ENCODE measurements at places on chromosomes 7 and 10. TPM values are rescaled to one million over a fixed set of nuclear protein-coding genes. Genes with fewer than 3 reads are reported as not detected.

DNA sequence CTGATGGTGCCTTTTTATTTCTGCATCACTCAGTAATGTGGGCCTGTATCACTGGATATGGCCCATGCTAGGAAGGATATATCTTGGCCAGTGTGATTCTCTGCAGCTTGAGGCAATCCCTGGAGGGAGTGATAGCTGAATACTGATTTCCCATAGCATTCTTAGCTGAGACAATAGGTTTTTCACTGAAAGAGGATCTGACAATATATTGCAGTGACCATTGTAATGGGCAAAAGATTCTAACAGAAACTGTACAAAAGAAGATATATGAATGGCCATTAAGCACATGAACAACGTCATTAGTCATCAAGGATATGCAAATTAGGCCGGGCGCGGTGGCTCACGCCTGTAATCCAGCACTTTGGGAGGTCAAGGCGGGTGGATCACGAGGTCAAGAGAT lies 117.8 kb downstream of the KAT6B start:
- DNase-seq = no peak

DNA sequence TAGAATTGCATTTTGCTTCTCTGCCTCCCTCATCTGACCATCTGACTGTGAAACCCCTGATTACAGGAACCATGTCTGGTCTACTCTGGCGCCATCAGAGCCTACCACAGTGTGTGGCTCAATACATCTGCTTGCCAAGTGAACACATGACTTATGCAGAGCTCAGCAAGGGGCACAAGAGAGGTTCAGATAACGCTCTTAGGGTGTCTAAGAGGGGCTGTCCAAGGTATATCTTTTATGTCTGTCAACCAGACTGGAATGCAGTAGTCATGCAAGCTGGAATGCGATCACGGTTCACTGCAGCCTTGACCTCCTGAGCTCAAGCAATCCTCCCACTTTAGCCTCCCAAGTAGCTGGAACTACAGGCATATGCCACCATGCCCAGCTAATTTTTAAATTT lies 10.3 kb upstream of the RRP12 start:
- peak; percentile 37 for DNase-seq

- DNase-seq = no peak
These were observed 6.5 kb downstream of the VPS41 start for GRCh38 chr7:38902449-38902848.

GRCh38 chr10:18860186-18860585 lies 188.4 kb upstream of the MALRD1 start:
- no peak for DNase-seq

DNA sequence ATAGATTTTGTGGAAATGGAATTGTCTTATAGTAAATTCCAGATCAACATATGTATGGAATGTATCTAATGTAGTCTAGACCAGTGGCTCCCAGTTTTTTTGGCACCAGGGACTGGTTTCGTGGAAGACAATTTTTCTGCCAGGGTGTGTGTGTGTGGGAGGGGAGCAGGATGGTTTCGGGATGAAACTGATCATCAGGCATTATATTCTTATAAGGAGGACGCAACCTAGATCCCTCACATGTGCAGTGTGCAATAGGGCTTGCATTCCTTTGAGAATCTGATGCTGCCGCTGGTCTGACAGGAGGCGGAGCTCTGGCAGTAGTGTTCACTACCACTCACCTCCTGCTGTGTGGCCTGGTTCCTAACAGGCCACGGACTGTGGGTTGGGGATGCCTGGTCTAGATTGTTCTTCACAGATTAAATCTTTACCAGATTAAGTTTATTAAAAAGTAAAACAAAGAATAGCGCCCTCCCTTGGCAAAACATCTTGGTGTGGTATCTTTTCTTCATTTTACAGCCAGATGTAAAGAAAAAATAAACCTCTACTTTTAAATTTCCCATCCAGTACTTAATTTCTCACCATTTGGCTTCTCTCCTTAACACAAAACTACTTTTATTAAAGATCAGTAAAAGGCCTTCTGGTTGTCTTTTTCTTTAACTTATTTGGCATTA lies 48.4 kb downstream of the SEPTIN7 start:
- DNase-seq = peak; percentile 20

DNA sequence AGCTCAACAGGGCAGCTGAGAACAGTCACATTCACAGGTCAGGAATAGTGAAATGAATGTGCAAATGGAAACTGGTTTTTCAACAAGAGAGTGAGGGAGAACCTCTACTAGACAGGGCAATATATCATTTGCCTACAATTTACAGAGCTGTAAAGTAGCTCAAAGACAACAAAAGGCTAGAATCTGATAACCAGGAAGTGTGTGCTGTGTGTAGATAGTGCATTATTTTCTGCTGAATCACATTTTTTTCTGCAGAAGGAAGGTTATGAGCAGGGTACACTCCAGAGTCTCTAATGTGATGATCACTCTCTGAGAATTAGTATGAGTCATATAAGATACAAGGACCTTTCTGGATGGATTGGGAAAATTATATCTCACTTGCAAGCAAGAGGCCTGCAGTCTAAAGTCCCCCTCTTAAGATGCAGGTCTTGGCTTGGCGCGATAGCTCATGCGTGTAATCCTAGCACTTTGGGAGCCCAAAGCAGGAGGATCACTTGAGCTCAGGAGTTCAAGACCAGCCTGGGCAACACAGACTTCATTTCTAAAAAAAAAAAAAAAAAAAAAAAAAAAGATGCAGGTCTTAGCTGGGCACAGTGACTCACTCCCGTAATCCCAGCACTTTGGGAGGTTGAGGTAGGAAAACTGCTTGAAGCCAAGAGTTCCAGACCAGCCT lies 59.9 kb upstream of the COBL start:
- DNase-seq = no peak

DNA sequence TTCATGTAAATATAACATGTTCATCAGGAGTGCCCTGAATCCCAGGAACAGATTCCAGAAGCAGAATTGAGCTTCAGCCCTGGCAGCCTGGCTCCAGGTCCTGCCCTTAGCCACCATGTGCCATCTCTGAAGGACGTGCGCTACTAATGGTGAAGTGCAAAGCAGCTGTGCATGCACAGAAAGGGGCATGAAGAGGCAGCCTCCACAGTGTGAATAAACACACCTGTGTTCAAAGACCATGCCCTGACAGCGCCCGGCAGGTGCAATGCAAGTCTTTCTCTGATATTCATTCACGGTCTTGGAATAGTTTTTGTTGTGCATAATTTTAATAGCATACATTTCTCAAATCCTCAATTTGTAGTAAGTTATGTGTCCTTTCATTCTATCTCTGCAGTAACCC lies 250.4 kb upstream of the TCERG1L start:
- no peak for DNase-seq

DNA sequence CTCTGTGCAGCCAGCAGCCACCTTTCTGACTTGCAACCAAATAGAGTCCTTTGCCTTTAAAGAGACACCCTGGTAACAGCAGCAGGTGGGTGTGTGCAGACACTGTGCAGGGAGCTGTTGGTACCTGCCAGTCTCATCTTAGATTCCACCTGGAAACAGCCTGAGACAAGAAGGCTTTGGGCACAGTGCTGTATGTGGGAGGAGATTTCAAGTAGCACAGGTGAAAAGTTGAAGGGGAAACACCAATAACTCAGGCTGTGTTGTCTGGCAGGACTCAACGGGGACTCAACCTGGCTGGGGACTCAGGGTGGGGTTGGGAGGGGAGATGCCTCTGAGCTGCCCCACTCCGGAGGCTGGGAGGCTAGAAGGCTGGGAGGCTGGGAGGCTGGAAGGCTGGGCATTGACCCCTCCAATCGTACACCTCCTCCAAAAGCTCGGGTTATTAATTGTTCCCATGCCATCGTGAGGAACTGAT lies 6.7 kb downstream of the CPXM2 start:
- no peak for DNase-seq

DNA sequence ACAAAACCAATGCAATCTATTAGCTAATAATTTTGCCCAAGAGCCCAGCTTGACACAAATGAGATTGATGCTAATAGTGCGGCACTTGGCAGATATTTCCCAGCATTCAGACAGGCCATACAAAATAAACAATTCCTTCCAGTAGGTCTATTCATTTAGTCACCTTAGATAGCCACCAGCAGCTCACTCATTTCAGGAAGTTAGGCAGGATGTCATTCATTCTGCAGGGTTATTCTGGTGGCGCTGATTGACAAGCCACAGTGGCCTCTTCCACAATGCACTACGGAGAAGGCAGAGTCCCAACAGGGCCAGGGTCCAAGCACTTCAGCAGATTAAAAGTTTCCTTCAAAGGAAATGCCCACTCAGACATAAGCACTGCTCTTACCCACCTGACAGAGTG lies 55.8 kb downstream of the PIK3AP1 start:
- no peak for DNase-seq

- DNase-seq = no peak
These were observed 98.9 kb upstream of the GLCCI1 start for GRCh38 chr7:7869651-7870050.

DNA sequence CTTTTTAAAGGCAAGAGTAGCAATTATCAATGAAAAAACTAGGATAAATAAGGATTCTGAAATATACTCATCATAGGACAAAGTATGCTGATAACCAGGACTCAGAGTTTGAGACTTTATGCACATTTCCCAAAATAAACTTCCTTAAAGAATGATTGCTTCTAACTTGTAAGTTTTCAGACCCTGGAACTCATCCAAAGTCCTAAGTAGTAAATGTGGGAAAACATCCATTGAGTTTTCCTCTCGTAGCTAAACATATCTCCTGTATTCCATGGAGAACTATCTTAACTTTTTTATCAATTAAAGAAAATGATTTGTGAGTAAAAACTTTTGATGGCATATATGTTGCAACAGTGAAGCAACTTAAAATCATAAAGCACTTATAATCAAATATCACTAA lies 285.2 kb upstream of the KLF6 start:
- no peak for DNase-seq

GRCh38 chr7:82511542-82511941 lies 68.0 kb upstream of the CACNA2D1 start:
- no peak for DNase-seq

DNA sequence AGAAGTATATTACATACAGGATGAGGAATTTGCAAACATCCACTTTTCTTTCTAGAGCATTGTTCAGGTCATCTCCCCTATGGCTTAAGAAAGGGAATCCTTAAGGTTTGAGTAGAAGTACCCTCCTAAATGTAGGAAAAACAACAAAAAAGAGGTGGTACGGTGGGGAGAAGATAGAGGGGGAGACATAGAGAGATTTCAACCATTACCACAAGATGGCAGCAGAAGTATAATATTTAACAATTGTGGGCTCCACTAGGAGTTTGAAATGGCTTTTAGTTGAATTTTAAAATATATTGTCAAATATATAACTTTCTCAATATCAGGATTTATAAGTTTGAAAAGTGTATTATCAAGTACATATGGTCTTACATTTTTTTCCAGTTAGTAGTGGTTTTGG lies 72.7 kb upstream of the PRKG1 start:
- no peak for DNase-seq

GRCh38 chr10:86856156-86856555 lies 99.7 kb downstream of the BMPR1A start:
- no peak for DNase-seq

GRCh38 chr10:4766454-4766853 lies 59.6 kb upstream of the AKR1E2 start:
- DNase-seq = peak; percentile 18

- no peak for DNase-seq
These were observed 646.9 kb downstream of the SORCS3 start for GRCh38 chr10:105288026-105288425.

DNA sequence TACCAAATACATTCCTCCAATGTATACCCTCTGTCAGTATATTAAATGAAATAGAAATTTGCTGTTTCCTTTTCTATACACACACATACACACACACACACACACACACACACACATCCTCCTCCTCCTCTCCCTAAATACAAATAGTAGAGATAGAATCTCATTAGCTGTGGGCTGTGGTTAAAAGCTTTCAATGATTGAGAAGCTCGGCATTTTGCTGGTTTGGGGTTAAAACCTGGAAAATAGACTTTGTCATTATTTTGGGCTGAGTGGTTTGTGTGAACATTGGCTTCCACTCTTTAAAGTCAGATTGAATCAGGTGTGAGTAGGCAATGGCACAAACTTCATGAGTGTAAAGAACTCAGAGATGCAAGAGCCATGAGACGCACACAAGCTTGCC lies 596.0 kb downstream of the XPNPEP1 start:
- DNase-seq = no peak

GRCh38 chr7:113491305-113491704 lies 373.0 kb upstream of the SMIM30 start:
- DNase-seq = no peak

DNA sequence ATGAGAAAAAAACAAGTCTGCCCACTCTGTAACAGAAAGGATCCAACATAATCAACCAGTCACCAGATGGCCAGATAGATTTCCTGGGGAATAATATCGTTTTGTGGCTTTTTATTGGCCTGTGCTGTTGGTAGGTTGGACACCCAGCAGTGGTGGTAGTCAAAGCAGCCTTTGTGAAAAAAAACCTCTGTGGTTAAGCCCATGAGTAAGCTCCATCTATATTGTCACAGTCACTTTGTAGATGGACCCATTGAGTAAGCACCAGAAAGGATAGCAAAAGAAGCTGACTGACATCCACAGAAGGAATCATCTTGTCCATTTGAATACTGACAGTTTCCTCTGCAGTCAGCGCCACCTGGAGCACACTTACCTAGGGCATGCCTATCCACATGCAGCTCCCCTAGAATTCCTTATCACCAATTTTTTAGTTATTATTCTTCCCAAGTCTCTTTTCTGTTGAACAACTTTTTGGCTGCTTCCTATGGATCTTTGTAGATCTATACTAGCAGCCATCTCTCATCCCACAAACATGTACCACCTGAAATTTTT lies 96.9 kb downstream of the IQUB start:
- DNase-seq = no peak

DNA sequence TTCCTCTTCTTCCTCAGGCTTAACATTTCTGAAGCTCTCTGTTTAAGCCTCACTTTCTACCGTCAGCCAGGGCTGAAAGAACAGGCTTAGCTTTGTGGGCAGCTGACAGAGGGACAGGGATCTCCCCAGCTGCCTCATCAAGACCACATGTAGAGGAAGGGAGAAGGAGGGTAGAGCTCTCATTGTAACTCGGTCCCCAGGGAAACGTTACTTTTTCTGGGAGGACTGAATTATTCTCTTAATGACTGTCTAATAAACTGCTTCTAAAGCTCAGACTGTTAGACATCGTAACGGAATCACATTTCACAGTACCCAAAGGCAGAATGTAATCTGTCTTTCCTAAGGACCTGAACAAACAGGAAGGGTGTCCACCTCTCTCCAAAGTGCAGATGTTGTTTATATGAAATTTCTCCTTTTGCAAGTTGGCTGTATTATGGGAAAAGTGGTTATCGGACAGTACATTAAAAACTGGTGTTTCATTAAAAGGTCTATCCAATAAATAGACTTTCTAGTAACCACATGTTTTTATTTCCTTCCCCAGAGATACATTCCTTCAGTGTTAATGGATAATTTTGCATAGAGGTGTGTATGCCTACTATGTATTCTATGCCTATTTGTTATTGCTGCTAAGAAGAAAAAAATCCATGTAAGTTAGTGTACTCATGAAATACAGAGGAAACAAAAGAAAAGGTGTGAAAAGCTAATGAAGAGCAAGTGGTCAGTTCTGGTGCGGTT lies 144.2 kb downstream of the CTTNBP2 start:
- DNase-seq = no peak

GRCh38 chr7:143886826-143887477 lies 15.0 kb downstream of the TCAF1 start:
- peak; percentile 19 for DNase-seq

The SYCE1 gene
- not detected for total RNA-seq

The SPACDR gene
- total RNA-seq = 1.1 TPM

The OR2A5 gene
- not detected for total RNA-seq

The CDK1 gene
- 28.1 TPM for total RNA-seq

All from IMR-90 (cell line).